ENCODE measurements at places on chromosomes 16 and 17.

GRCh38 chr16:17657045-17657444, 186.3 kb upstream of the XYLT1 start:
- DNase-seq, result no peak

DNA sequence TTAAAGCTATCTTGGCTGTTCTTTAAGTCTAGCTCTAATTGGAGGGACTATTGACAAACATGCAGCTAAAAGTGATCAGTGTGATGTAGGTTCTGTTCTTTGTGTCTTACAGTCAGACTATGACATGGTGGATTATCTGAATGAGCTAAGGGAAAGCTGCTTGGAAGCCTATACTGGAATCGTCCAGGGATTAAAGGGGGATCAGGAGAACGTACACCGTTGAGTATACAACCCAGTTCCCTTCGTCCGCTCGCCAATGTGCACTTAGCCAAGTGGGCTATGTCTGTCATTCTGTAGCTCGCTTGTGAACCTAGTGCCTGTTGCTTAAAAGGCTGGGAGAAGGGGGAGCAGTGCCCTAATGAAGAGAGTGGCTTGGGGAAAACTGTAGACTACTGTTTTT, 15.8 kb upstream of the TBKBP1 start:
- DNase-seq, result no peak

DNA sequence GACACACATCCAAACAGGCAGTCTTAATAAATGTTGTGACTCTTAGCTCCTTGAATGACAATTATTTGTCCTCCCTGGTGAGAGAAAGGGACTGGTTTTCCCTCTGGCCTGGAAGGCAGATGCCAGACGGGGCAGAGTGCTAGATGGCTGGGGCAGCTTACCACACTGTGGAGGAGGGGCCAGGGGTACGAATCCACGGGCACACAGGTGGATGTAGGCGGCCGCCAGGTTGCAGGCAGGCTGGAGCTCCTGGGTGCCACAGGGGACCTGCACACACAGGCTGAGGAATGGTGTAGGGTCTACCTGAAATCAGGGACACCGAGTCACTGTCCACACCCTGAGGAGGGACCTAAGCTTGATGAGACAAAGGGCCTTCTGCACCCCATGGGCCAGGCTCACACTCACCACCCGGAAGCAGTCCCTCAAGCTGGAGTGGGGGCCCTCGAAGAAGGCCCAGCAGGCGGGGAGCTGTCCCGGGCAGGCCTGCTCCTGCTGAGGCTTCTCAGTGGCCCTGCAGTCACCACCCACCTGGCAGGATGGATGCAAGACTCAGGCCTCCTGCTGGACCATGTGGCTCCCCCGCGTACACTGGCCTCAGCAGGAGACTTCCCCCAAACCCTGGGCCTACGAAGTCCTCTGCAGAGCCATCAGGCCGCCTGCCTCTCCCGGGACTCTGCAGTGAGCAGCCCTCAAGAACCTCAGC, 38.4 kb downstream of the RMI2 start:
- DNase-seq, result no peak

DNA sequence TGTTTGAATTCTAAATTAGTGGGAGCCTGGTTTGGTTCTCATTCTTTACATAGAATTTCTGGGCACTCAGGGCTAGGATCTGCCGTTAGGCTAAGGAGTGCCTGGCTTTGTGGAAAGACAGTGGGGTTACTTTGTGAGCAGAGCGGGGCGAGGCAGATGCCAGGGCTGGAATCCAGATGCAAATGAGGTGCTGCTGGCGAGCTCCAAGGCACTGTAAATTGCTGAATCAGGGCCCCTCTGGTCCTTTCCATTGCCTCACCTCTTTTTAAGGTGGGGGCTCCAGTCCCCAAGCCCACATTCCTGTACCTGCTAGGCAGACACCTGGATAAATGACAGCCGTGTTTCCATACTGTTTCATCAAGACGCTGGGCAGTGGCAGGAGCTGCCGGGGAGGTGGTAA, 33.8 kb downstream of the PIPOX start:
- DNase-seq, result peak; percentile 74

DNA sequence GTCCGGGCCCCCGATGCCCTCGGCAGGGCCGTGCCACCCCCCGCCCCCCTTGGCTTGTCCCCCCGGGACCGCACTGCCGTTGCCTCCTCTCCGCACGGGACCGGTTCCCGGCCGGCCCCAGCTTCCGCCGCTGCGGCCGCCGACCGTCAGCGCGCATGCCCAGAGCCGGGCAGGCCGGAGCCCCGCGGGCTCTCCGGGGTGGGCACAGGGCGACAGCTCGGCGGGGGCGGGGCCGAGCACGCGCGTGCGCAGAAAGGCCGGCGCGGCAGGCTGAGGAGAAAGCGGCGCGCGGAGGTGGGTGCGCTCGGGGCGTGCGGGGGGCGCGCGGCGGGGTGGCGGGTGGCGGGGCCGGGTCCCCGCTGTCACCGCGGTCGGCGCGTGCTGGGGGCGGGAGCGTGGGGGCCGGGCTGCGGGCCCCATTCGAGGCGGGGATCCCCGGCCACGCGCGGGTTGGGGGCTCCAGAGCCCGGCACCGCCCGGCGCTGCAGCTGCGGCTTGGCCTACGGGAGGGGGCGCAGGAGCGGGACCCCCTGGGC, at the start of gene TBC1D24:
TSS of gene TBC1D24 (plus strand) at position 251 of the 536 bp plus-strand sequence. CDS start 21,022 bp downstream, outside the sequence.
- peak; percentile 90 for DNase-seq

- DNase-seq, result no peak
These were observed 56.1 kb upstream of the RBL2 start for GRCh38 chr16:53378138-53378537.

DNA sequence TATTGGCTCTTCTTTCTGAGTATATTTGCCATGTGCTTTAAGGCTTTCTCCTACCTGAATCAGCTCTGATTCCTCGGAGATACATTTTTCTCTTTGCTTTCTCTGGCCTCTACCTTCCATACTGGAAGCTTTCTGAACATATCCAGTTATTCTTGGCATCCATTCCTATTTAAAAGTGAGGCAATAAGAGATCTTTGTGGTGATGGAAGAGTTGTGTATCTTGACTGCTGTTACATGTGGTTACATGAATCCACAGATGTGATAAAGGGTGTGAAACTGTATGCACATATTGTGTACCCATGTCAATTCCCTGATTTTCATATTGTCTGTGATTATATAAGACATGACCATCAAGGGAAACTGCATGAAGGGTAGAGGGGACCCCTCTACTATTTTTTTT, 24.4 kb downstream of the UBE2O start:
- no peak for DNase-seq

- no peak for DNase-seq
These were observed 205.7 kb downstream of the TANC2 start for GRCh38 chr17:63171428-63172393.

- no peak for DNase-seq
These were observed 68.1 kb downstream of the GSG1L start for GRCh38 chr16:27995378-27995777.

DNA sequence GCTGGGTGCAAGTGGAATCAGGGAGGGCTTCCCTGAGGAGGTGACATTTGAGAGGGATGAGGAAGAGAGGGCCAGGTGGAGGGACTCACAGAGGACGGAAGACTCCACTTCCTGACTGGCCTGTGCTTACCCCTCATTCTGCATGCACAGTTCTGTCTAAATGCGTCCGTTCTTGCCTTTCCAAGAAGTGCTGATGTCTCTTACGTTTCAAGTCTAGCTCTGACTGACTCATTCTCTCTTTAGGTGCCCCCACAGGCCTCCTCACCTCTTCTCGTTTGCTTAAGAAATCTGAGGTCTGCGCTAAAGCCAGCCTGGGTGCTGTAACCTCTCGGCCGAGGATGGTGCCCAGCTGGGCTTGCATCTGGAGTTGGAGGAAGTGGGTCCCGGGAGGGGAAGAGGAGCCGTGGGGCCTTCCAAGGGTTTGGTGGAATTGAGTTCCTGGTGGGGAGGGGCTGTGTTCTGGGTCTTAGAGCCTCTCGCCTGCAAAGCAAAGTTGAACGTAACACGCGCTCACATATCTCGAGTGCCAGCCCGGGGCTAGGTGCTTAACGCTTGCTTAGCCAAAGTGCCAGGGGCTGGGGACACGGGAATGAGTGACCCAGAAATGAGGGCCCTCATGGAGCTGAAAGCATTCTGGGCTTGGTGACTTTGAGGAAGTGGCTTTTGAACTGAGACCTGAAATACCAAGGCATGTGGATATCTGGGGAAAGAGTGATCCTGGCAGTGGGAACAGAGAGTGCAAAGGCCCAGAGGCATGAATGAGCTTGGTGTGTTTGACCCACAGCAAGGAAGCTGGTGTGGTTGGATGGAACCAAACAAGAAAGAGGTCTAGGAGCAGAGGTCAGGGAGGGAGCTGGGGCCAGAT, 4.8 kb downstream of the IL4R start:
- peak; percentile 52 for DNase-seq

- no peak for DNase-seq
These were observed 160.2 kb downstream of the RGS9 start for GRCh38 chr17:65297384-65297783.

DNA sequence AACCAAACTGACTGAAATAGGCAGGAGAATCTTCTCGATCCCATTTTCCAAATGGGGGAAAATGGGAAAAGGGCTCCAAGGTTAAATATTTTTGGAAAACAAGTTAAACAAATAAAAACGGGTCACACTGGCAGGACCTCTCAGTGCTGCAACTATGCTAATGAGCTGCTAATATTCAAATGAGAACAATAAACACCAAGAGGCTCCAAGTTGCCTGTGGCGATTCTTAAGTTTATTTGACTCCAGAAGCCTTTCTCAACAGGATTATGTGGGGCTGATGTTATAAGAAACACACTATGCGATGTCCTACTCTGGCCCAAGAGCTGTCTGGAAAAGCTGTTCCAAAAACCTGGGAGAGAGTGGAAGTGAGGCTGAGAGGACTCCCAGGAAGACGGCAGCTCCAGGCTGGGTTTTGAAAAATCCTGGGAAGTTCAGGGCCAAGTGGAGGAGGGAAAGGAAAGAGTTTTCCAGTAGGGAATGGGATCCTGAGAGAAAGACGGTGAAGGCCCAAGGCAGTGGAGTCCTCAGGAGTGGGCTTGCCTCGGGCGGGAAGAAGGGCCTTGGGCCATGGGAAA, 21.4 kb downstream of the WNT3 start:
- no peak for DNase-seq

DNA sequence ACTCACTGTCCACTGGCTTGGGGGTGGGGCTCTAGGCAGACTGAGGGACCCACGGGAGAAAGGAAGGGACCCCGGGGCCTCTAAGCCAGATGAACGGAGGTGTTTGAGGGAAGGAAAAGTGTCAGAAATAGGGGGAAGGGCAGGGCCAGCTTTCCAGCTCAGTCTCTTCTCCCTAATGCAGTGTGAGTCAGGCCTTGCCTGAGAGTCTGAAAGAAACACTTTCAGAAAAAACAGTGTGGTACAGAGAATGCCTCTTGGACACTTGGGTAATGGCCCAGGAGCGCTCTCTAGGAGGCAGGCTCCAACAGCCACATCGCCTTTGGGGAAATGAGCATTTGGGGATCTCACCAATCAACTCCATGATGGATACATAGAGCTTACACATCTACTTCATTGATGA, 46.9 kb downstream of the NDEL1 start:
- DNase-seq, result no peak

DNA sequence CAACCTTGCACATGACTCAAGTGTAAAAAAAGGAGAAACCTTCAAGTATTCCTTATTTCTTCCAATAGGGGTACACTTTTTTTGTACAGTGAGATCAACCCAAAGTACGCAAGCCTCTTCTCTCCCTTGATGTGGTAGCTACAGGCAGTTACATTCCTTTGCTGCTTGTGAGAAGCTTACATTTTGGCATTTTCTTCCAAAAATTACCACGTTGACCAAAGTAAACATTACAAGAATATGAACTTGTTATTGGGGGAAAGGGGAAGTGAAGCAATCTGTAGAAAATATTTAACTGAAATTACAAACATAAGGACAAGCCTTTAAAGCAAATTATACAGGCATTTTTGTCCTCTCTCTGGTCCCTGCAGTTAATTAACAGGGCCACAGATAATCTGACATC, 97.0 kb upstream of the TOB1 start:
- no peak for DNase-seq

DNA sequence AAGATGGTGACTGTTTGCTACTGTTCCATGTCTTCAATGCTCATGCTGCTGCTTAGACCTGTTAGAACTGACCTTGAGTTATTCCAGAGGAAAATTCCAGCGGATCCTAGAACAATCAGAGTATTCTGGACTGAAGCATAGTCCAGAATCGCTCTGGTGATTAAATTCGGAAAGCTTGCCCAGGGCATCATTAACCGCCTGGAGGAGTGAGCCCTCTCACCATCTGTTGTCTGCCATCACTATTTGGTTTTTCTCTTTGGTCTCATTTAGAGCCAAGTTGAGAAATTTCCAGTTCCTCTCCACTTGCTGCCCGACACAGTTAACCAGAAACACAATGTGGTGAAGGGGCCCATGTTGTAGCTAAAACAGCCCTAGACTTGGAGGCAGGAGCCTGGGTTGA, 104.1 kb downstream of the BMERB1 start:
- no peak for DNase-seq

DNA sequence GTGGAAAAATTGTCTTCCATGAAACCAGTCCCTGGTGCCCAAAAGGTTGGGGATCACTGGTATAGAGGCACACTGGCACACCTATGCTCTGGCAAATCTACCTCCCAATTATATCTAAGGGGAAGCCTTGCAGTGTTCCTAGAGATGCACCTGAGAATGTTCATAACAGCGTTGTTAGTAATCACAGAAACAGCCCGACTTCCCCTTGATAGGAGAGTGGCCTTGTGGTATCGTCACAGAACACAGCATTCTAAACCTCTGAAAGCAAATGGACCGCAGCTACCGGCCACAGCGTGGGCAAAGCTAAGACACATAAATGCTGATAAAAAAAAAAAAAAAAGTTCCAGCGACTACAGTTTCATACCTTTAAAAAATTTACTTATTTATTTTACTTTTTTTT, 39.1 kb upstream of the ADGRG1 start:
- no peak for DNase-seq

DNA sequence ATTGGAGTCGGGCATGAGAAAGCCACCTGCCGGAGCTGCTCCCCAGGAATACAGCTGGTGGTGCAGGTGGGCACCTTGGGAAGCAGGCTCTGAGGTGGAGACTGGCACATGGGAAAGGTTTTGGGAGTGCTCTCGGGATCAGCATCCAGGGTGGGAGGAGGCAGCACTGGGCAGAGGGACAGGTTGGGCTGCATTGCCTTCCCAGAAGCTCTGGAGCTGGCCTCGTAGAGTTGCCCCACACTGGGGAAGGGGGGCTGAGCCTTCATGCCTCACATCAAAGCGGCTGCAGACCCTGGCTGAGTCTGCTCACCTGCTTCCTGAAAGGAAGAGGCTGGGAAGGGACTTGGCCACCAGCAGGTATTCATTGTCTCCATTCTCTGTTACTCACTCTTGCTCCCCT, 13.5 kb upstream of the GPRC5B start:
- DNase-seq, result no peak

DNA sequence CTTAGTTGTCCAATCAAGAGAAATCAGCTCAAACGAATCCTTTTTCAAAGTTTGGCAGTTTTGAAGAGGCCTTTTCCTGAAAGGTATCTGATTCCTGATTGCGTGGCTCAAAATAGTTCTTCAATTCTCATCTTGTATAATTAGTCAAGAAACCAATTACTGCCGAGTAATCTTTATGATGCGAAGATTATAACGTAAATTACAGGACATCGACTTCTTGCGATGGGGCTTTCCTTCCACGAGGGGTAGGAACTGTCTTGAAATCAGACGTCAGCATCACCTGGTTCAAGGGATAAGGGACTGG, 644 bp upstream of the ARL2BP start:
- no peak for DNase-seq

GRCh38 chr17:36593656-36594316, 2.1 kb downstream of the DHRS11 start:
- DNase-seq, result no peak

- peak; percentile 31 for DNase-seq
These were observed 34.7 kb downstream of the ADCY9 start for GRCh38 chr16:4081521-4082021.

Measured in head of caudate nucleus (tissue), 42 donors.